SW 1271 (cell line): ENCODE measurements at places on chromosomes 5 and 9.

DNA sequence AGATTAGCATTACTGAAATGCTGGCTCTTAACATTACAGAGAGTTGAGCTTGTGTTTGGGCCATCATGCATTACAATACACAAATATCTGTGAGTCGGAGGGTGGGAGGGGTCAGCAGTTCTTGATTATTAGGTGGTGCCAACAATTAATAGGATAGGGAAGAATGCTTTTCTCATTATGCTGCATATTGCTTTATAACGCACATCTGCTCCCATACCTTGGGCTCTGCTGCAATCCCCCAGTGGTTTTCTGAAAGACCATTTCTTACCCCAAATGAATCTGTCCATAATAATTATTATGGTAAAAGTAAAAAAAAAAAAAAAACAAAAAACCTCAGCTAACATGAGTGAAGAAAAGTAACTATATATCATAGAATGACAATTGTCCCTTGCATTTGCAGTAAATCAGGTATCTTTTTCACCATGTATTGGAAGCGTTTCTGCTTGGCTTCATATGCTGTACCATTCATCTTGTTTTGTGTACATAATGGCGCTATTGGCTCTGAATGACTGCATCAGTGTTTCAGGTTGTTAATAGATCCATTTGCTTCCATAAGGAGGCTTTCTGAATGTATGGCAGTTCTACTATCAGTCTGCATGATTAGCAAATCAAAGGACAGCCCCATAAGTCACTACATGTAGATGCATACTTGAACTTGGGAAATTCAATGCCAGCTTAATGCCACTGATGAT lies 75.9 kb downstream of the CAVIN4 start:
- DNase-seq = no peak

DNA sequence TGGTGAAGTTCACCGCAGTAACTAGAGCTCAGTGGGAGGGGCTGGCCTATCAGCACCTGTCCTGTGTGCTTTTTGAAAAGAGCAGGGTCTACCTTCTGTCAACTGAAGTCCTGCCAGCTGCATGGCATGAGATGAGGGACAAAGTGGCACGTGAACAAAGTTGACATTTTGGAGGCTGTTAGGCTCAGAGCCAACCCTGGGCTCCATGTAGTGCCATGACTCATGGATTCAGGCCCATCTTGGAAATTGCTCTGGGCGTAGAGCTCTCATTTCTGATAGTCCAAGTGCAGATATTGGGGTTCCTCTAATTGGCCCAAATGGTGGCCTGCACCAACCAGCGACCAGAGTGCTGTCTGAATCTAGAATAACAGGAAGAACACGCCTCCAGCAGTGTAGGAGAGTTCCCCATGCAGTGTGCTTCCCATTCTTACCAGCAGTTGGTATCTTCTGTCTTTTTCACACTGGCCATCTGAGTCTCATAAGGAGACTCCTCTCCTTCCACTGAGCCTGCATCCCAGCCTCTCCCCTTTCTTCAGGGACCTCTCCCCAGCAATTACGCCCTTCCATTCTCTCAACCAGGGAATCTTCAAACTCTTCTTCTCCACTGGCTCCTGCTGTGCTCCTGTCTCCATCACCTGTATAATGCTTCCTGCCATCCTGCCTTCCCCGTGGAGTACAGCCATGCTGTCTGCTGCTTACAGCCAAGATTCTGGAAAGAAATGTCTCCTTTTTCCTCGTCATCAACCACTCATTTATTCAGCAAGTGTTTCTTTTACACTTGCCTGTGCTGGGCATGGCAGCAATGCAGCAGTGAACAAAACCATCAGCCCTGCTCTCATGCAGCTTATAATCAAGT lies 30.4 kb downstream of the IRF1 start:
- DNase-seq = no peak

DNA sequence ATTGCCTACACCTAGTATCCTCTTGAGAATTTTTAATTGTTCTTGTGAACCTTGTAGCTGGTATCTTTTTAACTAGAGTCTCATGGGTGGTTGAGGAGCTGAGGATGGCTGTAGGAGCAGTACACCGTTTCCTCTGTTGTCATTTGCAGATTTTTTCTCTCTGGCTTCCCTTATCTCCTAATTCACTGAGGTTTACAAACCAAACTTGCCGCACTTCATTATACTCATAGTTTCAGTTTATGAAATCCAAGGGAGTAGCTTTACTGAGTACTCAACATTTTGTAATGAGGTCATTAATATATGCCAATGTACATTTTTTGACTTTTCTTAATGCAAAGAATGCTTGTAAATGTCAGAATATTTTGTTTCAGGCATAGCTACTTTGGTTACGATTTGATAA lies 154.2 kb downstream of the CCDC171 start:
- no peak for DNase-seq

DNA sequence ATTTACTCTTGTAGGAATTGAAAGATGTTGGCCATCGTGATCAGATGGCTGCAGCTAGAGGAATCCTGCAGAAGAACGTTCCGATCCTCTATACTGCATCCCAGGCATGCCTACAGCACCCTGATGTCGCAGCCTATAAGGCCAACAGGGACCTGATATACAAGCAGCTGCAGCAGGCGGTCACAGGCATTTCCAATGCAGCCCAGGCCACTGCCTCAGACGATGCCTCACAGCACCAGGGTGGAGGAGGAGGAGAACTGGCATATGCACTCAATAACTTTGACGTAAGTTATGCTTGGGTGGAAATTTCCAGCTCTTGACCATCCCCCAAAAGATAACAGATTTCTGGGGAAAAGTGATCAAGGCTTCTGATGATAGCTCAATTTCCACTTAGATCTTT lies 50.6 kb downstream of the LRRTM2 start:
- no peak for DNase-seq

GRCh38 chr5:168365581-168366081 lies 74.2 kb downstream of the WWC1 start:
- no peak for DNase-seq

- no peak for DNase-seq
Observed at GRCh38 chr5:14569948-14570691, 11.5 kb upstream of the OTULINL start.

- no peak for DNase-seq
Observed at GRCh38 chr5:143435210-143435657, 31.7 kb upstream of the NR3C1 start.

GRCh38 chr5:111548992-111549649 lies 36.8 kb upstream of the STARD4 start:
- no peak for DNase-seq

DNA sequence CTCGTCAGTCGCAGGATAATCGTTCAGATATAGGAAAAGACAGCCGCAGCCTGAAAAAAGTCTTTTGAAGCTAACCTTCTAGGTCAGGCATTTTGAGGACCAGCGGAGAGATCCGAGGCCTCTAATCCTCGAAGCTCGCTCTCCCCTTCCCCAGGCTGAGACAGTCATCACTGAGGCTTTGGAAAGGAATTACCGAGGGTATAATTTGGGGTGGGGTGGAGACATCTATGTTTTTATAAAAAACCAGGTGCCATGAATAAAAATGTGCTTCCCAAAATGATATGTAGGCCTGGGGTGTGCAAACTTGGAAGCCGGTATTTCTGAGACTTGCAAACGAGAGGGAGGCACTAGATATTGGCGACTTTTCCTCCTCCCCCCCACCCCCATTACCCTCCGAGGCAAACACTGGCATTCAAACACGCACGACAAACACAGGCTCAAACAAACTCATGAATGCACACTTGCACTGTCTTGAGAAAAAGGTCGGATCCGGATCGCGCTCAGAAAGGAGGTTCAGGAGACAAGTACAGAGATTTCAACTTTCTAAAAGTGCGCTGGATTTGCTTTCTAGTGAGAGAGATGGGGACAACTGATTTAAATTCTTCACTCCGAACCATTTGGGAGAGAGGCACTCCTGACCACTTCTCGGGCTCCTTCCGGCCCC lies 935 bp upstream of the MSX2 start:
- no peak for DNase-seq

- no peak for DNase-seq
Observed at GRCh38 chr5:116424951-116425350, 149.7 kb downstream of the SEMA6A start.

DNA sequence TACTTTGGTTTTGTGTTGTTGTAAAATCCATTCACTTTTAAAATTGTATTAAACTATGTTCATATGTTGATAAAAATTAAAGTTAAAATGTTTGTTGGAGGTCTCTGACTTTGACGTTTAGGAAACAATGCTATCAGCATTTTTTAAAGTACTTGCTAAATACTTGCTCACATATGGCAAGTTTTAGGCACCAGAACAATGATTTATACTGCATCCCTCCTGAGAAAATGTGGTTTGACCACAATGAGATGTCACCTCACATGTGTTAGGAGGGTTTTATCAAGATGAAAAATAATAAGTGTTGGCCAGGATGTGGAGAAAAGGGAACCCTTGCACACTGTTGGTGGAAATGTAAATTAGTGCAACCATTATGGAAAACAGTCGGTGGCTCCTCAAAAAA lies 180.8 kb downstream of the HSD17B3 start:
- DNase-seq = no peak

GRCh38 chr9:116543731-116544400 lies 143.2 kb upstream of the TRIM32 start:
- no peak for DNase-seq

GRCh38 chr9:98989036-98990000 lies 45.6 kb downstream of the COL15A1 start:
- DNase-seq = peak; percentile 81

DNA sequence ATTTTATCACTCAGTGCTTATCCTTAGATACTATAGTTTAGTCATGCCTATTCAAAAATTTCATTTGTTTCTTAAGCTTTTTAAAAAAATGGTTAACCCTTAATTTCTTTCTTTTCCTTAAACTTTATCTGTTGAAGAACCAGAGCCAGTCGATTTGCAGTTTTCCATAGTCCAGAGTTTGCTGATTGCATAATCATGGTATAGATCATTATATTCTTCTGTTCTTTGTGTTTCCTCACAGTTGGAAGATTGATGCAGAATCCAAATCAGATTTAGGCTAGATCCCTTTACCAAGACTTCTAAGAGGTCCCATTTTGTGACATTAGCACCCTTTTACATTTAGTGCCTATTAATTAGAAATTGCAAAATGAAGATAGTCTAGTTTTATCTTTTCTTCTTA lies 18.0 kb downstream of the TMEM38B start:
- DNase-seq = no peak

- no peak for DNase-seq
Observed at GRCh38 chr5:44697025-44697424, 111.7 kb upstream of the MRPS30 start.

GRCh38 chr5:76372323-76373054 lies 30.6 kb upstream of the IQGAP2 start:
- DNase-seq = peak; percentile 54

DNA sequence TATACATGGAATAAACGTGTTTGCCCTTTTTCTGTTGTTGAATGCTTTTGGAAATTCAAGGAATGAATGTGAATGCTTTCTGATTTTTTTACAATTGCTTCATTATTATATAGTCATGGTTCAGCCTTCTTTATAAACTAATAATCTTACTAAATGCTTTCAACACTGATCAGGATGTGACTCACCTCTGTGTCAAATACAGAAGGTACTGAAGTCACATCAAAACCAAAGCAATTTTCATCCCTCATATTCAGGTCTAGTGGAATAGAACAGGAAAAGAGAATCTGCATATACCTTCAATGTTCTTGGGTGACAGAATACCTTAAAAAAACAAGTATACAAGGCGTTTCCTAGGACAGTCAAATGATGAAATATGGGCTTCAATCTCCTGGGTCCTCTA lies 170.7 kb downstream of the PDE4D start:
- no peak for DNase-seq

- no peak for DNase-seq
Observed at GRCh38 chr5:178454821-178455479, 135.2 kb downstream of the COL23A1 start.

- DNase-seq = no peak
Observed at GRCh38 chr9:98862936-98863335, 55.5 kb downstream of the GALNT12 start.

DNA sequence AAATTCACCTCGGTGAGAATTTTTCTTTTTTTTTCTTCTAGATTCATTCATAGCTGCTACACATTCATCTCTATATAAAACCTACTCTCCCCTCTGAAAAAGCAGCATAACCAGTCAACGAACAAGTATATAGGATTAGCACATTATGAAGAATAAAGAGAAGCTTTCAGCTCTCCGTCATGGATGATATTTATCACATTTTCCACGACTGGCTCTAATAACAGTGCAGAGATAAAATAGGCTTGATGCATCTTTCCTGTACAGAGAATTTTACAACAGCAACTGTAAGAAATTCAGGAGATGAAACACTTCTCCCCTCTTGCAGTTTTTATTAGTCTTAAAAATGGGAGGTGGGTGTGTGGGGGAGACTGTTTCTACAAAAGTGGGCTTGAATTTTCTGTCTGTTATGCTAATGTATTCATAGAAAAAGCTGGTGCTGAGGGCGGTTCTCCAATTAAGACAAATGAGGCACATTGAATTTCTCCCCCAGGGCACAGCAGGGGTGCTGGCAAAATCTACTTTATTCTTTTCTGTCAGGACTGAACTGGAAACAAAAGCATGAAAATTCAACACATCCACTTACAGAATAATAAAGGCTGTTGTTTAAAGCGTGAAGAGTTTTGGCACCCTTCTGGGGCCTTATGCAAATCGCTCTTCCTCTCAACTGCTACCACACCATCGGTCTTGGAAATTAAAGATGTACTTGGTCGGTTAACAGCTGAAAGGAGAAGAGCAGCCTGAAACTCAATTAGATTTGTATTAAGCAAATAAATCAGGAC lies 233.9 kb upstream of the ZNF608 start:
- no peak for DNase-seq

DNA sequence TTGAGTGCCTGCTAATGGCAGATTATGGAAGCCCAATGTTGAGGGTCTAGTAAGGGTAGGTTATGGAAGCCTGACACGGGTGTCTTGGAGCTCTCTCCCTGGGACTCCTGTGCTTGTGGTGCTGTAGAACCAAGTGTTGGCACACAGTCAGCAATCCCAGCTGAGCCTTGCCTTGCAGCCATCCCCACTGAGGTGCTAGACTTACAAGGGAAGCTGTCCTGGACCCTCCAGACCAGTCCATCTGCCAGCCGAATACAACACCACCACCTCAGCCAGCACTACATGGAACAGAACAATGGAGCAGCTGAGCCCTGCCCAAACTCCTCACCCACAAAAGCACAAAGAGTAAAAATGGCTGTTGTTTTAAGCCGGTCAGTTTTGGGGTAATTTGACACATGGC lies 90.5 kb upstream of the DNAH5 start:
- DNase-seq = no peak

- no peak for DNase-seq
Observed at GRCh38 chr5:140840978-140841962, at the start of gene PCDHA8. PCDHA8 (plus strand) TSS chr5:140841187; CDS start chr5:140841322, 135 bp downstream.

GRCh38 chr9:97567182-97567893 lies 65.8 kb downstream of the TSTD2 start:
- DNase-seq = no peak

DNA sequence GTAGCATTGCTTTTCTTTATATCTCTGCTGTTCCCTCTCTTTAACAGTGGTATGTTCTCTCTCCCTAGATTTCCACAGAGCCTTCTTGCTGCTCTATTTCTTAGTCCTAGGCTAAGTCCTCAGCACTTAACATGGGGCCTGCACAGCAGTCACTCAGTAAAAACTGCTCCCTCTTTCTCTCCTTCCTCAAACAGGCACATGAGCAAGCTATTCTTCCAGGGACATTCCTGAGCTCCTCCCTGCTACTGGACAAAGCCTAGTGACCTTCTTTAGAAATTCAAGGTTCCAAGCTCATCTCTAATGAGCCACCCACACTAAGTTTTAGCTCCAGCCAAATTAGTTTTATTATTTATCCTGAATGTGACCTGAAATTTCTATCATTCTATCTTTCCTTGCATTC lies 39.5 kb downstream of the TRIM32 start:
- DNase-seq = no peak
